Stimulated activated CD4-positive, alpha-beta T cell treated with anti-CD3 and anti-CD28 coated beads, Interleukin-4, amount 100 ng/mL, for 24 hours (primary cell): ENCODE measurements at places on chromosomes 16 and 17.

- DNase-seq: no peak
Observed at GRCh38 chr17:76995387-76996105, 127.3 kb downstream of the MGAT5B start.

DNA sequence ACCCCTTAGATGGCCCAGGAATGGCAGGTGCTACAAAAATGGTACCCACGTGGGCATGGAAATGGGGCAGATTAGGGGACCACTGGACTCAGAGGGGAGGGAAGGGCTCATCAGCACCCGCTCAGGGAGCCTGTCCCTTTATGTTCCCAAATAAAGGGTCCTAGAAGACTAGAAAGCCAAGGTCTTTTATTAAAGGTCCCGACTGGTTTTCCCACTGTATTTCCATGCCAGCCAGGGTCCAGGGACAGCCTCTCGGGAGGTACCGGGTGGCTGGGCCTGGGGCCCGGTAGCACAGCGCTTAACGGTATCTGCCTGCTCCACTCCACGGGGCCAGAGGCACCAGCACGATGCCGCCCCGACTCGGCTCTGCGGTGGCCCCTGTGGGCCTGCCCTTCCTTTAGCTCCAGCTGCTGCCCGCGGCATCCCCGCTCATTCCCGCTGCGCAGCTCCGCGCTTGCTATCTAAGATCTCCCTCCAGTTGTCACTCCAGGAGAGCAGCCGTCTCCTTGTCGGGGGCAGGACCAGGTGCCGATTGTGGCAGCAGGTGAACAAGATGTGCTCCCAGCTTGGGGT, 1.4 kb downstream of the NT5C start:
- DNase-seq: no peak

- DNase-seq: no peak
Observed at GRCh38 chr17:59278406-59278805, 53.0 kb upstream of the YPEL2 start.

DNA sequence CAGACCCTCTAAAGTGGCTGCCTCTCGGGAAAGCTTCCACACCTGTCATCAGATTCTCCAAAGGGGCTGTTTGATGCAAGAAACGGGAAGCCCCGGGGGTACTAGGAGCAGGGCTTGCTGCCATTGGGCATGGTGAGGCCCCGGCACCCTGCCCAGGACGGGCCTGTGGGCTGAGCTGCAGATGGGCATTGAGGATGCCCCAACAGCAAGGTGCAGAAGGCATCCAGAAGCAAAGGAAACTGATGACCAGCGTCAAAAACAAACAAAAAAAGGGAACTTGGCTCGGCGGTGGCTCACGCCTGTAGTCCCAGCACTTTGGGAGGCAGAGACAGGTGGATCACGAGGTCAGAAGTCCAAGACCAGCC, 1.5 kb upstream of the LIMD2 start:
- no peak for DNase-seq

- no peak for DNase-seq
Observed at GRCh38 chr17:30165960-30166359, 49.3 kb downstream of the NSRP1 start.
